Stimulated activated memory B cell treated with anti-CD40 and anti-IgM and Interleukin-4, amounts not matched to agents 10 μg/mL and 1 μg/mL and 100 μg/mL, for 72 hours (primary cell): ENCODE measurements at places on chromosomes 6 and 20.

DNA sequence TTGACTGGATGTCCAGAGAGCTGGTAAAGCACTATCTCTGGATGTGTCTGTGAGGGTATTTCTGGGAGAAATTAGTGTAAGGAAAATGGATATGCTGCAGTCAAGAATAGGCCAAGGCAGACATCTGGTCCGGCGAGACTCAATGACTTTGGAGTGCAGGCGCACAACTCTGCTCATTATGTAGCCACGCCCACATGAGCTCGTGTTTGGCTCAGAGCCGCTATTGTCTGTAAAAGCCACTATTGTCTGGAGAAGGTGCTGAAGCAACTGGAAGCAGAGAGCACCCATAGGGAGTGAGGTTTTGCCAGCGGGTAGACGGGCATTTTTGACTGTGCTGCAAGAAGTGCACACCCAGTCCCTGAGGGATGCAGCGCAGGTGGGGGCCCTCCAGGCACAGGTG is 305.0 kb upstream of the POU3F2 start:
- no peak for ATAC-seq

DNA sequence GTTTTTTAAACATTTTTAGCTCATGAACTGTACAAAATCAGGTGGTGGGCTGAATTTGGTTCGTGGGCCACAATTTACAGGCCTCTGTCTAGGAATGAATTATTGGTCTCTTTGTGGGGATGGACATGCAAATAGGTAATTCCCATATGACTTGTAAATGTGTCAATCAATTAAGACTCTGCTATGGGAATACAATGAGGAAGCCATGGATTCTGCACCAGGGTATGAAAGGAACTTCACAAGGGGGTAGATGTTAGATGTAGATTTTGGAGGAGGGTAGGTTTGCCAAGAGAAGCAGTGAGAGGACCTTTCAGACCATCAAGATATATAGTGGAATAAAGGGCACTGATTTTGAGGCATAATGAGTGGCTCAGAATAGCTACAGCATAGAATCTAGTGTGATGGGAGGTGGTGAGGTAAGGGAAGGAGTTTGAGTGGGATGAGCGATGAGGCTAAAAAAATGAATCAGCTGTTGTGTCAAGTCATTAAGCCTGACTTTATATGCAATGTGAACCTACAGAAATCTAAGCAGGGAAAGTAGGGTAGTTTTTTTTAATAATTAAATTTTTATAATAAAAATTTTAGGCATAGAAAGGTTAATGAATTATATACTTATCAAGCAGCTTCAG is 32.6 kb upstream of the RNF182 start:
- ATAC-seq, result no peak

DNA sequence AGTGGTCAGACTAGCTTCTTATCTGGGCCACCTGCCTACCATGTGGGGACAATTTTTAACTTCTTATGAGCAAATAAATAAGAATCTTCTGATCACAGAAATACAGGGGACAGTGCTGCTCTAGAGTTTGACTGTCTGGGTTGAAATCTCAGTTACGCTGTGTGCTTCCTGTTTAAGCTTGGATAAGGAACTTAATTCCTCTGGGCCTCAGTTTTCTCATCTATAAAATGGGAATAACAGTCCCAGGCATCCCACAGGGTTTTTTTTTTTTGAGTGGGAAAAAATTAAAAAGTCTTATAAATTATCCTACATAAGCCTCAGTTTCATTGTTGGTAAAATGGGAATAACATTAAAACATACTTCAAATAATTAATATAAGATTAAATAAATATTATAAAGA is 340.9 kb downstream of the ESR1 start:
- no peak for ATAC-seq

DNA sequence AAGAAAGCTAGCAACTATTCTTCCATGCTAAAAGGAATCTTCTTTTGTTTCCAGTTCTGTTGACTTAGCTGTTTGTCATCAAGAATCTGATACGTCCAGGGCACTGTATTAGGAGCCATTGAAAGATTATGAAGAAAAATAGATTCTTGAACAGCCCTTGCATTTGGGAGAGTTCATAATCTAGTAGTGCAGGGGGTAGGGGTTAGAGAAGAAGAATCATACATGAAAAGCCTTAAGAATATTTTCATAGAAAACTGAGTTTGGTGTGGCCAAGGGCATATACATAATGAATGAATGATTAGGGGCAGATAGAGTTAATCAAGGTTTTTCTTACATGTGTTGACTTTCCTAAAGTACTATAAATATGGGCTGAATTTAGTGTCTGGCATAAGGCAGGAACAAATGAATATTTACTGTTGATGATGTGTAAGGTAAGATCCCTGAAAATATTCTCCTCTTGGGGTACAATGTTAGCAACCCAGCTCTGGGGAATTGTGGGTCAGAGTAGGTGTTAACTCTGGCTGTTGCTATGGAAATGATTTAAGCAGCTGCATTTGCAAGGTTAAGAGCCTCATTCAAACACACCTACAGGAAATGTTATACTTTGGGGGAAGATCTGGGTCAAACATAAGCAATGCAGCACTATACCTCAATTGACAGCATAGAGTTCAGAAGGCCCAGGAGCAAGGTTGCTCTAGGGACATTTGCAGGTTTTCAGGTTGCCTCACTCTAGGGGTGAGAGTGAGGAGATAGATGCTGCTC is 667.3 kb upstream of the CITED2 start:
- no peak for ATAC-seq

GRCh38 chr6:80209430-80209829 is 103.0 kb downstream of the BCKDHB start:
- no peak for ATAC-seq

DNA sequence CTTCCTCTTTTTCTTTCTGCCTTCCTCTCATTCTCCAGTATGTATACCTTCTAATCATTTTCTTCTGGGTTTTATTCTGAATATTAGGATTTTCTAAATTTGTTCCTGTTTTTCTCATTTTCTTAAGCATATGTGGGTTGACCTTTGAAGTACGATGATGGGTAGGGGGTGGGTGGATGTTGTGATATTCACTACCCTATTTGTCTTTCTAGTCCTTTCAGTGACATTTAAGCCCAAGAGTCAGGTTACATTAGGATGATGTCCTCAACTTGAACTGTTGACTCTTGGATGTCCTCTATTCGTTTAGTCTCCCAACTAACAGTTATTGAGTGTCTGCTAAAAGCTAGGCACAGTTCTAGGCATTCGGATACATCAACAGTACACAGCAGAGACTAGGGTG is 7.3 kb downstream of the ABT1 start:
- peak; percentile 57 for ATAC-seq
